Stimulated activated CD4-positive, alpha-beta T cell treated with anti-CD3 and anti-CD28 coated beads, Interleukin-12 subunit alpha, Interleukin-12 subunit beta, amount 100 ng/mL, for 48 hours (primary cell): ENCODE measurements at places on chromosomes 12 and 14.

GRCh38 chr14:22997676-22998323 is 12.1 kb downstream of the C14orf93 start:
- no peak for DNase-seq

DNA sequence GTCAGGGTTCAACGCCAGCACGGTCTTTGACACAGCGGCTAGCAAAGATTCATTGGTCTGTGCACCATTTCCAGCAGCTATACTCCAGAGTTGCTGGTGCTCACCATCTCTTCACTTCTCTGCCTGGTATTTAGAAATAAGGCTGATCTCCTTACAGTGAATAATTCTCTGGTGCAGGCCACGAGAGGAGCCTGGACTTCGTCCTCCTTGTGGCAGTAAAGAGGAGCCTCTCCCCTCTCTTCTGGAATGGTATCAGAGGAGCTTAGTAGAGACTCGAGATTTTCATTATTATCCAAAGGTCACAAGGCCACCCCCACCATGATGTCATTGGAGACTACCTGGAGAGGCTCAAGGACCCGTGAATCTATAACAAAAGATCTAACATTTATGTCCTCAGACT is 30.8 kb upstream of the BCL2L14 start:
- DNase-seq: no peak

- DNase-seq: no peak
Observed at GRCh38 chr12:51823875-51824565, 24.5 kb downstream of the FIGNL2 start.

DNA sequence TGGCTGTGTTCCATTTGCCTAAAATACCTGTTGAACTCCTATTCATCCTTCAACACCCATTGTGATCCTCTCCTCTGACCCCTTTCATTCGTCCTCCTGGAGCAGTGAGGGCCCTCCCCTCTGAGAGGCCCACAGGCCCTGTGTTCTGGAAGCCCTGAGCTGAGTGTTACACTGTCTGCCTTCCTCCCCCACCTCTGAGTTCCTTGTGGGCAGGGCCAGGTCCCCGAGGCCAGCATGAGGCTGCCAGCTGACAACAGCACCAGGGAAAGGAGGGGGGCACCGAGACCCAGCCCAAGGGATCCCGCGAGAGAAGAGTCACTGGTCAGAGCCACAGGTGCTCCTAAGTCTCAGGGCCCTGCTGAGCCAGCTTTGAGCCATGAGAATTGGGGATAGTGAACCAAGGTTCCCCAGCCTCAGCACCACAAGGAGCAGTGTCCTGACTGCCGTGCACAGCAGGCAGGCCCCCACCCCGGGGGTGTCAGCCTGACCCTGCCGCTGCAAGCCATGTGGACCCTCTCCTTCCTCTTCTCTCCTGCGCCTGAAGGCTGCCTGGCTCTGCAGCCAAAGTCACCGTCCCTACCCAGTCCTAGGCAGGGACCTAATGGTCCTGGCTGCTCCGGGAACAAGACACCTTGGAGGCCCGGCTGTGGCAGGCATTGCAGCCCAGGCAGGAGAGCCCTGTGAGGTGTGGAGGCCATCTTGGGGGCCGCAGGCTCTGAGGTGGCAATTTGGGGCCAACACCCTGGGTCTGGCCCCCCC is 52.5 kb downstream of the BEGAIN start:
- DNase-seq: no peak

GRCh38 chr12:52641468-52641867 is 10.5 kb downstream of the KRT2 start:
- no peak for DNase-seq

DNA sequence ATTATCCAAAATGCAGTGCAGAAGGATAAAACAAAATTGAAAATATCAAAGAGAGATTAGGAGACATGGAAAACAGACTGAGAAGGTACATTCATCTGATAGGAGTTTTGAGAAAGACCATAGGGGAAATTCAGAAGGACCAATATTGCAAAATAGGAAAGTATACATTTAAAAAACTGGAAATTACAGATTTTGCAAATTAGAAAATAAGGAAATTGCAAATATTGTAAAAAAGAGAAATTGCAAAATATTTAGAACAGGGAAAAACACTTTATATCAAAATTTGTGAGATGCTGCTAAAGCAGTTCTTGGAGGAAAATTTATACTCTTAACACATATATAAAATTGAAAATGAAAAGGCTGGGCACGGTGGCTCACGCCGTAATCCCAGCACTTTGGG is 192.5 kb downstream of the FBXL14 start:
- DNase-seq: no peak

GRCh38 chr12:70664465-70664881 is 27.2 kb upstream of the PTPRB start:
- no peak for DNase-seq

GRCh38 chr14:23441076-23441475 is 5.6 kb upstream of the MYH7 start:
- DNase-seq: no peak

GRCh38 chr12:73136386-73136785 is 864.2 kb downstream of the TRHDE start:
- DNase-seq: no peak

- no peak for DNase-seq
Observed at GRCh38 chr14:52220924-52221811, 46.3 kb upstream of the PTGDR start.

DNA sequence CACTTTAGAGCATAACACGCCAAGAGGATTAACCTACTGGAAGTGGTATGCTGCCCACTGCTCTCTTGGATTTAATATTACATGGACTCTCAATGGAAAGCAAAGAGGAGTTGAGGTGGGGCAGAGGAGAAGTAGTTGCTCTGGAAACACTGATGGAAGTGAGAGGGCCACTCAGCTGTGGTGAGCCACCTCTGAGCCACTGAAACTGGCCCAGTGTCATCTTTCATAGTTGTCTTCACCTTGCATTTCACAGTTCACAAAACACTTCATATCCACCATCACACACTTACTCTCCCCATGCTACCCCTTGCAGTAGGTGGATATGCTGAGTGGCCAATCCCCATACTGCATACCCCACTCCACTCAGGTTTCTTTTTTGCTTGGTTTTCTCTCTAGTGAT is 12.2 kb upstream of the PCED1B start:
- no peak for DNase-seq

GRCh38 chr14:76686646-76687045 is 74.6 kb upstream of the VASH1 start:
- DNase-seq: no peak

DNA sequence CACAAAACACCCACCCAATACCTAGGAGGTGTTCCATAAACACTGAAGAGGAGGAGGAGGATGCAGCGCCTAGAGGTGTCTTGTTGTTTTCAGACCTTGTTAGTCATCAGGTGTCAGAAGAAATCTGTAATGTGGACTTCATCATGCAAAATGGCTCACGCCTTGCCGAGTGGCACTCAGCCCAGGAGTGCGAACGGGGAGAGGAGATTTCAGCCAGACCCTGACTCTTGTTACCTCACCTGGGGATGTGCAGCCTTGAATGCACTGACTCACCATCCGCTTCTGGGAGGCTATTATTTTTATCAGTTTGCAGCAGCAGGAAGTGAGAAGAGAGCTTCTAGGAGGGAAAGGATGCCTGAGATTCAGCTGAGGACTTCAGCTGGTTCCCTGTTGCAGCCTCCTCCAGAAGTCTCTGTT is 48.2 kb upstream of the PLXNC1 start:
- DNase-seq: no peak

- DNase-seq: no peak
Observed at GRCh38 chr12:67426067-67426466, 156.9 kb downstream of the CAND1 start.

DNA sequence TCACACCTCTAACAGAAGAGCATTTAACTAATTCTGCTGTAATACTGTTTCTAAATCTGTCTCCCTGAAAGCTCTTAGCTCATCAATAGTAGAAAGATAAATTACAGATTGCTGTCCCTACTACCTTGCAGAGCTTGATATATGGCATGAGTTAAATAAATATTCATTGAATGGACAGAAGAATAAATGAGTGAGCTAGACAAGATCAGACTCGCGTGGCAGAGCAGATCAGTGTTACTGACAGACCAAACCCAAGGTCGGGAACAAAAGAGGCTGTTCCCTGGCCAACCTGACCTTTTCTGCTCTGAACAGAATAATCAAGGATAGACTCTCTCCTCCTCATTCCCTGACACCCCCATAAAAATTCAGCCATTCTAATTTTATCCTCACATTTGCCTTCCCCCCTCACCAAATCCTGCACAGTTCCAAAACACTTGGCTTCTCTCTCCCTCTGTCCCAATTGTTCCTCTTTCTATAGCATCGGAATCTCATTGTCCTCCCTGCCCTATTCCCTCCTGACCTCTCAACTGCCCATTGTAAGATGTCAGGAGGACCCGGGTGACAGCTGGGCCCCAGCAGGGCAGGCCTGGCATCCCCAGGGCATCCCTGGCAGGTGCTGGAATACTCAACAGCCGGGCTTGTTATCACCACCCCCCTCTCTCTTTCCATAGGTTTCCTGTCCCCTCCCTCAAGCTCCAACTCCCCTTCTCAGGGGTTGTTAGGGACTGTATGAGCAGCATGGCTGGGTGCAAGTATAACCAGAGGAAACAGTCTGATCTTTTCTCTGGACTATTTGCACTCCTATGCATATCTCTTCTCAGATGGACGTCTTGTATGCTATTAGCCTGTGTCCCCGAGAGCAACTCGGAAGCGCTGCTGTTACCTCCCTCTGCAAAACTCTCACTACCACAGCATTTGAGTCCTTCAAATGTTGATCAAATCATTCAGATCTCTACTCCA is 19.9 kb downstream of the NEUROD4 start:
- no peak for DNase-seq

DNA sequence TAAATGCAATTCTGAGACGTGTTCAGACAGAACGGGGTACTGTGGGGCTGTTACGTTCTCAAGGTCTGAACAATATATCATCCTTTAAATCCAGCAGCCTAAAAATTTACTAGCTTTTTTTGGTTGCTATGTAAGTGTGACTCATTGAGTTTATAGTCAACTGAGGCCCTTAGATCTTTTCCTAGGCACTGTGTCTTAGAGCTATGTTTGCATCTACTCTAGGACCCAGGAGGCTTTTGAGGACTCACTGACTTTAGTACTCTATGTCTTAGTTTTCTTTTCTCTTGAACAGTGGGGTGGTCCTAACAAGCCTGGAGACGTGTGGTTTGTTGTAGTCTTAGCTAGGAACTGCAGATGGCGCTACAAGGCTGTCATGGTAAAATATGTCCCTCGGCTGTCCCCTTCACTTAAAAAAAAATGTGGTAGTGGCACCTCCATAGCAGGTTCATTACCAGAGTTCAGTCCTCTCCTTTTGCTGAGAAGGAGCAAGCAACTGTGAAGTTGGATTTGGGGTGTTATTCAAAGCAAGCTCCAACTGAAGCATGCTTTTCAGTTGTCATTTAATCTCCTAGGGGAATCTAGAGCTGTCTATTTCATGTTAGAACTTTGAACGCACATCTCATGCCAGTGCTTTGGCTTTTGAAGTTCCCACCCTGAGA is 8.7 kb upstream of the SPATS2 start:
- no peak for DNase-seq

DNA sequence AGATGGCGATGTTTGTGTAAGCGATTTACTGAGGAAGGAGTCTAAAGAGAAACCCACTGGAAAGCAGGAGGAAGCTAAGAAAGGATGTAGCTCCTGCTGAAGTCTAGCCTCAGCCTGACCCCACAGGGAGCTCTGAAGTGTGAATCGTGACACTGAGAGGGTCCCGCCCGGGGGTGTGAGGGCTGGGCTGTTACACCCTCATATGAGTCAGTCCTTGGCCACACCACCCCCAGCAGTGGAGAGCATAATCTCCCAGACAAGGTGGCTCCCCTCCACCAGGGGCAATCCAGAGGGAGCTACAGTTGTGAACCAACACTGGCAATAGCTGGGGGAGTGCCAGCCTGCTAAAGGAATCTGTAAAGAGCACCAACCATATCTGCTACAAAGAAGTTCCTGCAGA is 31.5 kb downstream of the SVOP start:
- DNase-seq: no peak

- DNase-seq: no peak
Observed at GRCh38 chr12:113190761-113191160, 5.2 kb downstream of the RITA1 start.

DNA sequence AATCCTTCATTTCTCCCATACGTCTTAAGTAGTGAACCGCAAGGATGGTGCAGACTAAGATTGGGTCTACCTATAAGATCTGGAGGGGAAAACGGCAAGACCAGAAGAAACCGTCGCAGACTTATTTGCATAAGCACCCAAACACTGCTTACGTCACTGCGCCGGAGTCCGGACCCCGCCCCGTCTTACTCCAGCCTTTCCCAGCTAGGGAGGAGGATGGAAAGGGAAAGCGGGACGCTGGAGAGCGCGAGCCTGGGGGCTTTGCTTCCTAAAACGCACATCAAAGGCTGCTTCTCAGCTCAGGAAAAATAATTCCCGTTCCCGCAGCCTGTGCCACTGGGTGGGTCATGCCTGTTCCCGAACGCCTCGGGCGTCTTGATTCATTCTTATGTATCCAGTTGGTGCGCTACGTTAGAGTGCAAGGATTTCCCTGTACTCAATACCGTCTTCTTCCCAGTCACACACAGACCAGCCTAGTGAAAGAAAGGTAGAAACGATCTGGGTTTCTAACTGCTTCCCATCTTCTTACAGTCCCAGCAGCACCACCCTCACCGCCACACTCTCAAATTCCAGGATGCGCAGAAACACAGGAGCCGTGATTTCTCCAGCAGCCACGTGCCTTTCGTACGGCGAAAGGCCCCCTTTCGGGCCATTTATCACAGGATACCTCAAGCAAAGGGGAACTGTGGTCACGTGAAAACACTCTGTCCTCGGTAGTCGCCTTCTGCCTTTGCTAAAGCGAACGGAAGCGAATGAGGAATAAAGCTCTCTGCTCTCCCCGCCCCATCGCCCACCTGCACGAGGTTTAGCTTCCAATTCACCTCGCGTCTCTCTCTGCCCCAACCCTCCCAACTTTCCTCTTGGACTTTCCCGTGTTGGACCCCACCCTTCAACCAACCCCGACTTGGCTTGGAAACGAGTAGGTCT is 1.1 kb downstream of the SLC6A15 start:
- no peak for DNase-seq

GRCh38 chr12:13189264-13189663 is 7.3 kb upstream of the EMP1 start:
- DNase-seq: no peak

DNA sequence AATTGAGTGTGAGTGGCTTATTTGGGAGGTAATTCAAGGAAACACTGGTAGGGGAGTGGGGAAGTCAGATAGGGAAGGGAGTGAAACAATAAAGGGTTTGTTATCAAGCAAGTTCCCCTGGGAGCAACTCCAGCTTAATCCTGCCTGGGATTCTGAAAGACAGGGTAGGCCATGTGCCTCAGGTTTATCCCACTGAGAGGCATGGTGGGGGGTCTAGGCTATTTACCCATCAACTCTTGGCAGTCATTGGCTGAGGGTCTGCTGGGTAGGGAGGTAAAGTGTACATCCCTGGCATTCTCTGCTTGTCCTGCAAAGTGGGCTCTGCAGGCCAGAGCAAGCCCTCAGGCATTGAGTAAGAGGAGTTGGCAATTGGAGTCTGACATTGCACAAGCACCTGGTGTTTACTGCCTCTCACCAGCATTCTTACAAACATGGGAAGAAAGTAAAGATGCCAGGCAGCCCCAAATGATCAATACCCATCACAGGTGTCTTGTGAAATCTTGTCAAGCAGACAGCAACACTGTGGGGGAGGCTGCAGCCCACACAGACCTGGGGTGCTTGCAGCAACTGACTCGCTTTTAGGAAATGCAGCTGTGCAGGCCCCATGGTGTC is 169.3 kb downstream of the KTN1 start:
- DNase-seq: no peak

- no peak for DNase-seq
Observed at GRCh38 chr14:76777721-76778120, 16.5 kb downstream of the VASH1 start.

GRCh38 chr14:102872020-102872419 is 50.4 kb upstream of the AMN start:
- no peak for DNase-seq

- DNase-seq: no peak
Observed at GRCh38 chr12:13454991-13455777, 258.7 kb downstream of the EMP1 start.
